ENCODE measurements at places on chromosomes 2 and 18.

DNA sequence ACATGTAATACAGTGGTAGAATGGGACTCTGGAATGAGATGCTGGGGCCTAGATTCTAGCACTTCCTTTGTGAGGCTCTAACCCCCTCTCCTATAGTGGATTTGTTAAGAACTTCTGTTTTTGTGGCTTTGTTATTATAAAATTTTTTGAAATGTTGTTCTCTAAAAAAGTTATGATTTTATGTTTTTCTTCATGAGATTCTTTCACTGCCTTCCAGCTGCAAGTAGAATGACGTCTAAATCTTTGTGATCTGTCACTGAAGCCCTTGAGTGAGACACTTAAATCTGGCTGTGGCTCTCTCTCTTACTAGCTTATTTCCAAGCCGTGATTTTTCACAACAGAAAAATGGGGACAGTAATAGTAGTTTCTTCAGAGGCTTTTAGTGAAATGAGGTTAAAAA is 1.6 kb downstream of the CASP8 start:
- DNase-seq: no peak

DNA sequence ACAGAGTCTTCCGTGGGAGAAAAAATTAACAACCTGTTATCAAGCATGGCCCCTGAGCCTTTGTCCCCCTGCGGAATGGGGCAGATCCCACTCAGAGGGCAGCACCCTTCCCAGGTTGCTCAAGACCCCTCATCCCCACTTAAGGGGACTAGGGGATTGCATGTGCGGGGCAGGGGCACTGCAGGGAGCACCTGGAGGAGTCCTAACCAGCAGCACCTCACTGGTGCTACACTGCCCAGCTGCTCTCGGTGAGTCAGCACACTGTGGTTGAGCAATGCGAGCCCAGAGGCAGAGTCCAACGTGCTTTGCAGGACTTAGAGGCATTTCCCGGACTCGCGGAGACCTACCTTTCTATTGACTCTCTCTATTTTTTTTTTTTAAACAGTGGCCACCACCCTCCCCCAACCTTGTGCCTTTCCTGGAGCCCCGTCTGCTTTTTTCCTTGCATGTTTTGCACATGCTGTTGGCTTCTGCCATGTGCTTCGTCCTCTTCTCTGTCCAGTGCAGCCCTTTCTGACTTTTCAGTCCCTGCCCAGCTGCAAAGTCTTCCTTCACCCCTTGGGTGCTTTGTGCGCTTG is 74.0 kb downstream of the IL1R2 start:
- DNase-seq: no peak

DNA sequence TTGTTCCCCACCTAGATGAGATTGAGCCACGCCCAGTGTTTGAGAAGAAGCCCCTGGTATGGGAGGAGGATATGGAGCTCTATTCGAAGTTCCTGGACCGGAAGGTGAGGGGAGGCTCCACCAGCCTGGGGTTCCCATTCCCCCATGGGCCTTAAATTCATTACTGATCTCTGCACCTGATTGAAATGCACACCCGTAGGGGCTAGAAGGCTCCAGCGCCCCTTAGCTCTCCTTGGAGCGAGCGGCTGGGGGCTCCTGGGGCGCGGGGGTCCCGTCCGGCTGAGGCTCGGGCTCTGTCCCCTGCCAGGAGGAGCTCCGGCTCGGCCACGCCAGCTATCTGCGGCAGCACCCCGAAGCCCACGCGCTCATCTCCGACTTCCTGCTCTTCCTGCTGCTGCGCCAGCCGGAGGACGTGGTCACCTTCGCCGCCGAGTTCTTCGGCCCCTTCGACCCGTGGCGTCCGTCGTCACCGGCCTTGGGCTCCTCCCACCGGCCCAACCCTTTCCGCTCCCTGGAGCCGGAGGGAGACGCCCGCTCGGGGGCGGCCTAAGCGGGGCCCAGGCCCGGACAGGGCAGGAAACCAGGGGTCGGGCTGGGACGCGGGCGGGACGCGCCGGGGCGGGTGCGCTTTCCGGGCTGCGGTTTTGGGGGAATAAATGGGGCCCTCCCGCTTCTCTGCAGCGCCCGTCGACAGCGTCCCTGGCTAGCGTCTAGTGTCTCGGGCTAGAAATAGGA is 10.9 kb downstream of the CATIP start:
- DNase-seq: no peak

- no peak for DNase-seq
Measured at GRCh38 chr18:7023063-7023580, 94.5 kb downstream of the LAMA1 start.

DNA sequence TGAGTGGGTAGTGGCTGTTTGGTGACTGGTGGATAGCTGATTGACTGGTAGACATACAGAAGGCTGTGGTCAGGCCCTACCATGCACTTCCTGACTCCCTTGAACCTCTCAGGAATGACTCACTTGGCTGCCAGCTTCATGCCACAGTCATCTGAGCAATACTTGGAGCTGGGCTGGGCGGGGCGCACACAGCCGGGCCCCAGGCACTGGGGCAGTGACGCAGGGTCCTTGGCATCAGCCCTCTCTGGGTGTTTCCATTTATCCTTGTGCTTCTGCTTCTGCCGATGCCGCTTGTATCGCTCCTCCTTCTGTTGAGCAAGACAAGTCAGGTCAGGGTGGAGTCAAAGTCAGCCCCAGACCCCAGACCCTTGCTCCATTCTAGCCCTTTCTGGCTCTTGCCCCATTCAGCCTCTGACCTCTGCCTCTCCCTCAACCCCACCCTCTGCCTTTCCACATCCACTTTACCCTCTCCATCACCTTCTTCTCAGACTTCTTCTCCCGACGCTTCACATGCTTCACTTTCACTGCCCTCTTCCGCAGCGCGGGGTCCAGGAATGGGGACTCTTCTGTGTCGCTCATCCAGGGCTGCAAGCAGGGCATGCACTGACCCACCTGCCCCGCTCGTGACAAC is 3.0 kb upstream of the MBD1 start:
- no peak for DNase-seq

Data from GM04504 (cell line).